H54 (cell line): ENCODE measurements at places on chromosomes 2 and 18.

DNA sequence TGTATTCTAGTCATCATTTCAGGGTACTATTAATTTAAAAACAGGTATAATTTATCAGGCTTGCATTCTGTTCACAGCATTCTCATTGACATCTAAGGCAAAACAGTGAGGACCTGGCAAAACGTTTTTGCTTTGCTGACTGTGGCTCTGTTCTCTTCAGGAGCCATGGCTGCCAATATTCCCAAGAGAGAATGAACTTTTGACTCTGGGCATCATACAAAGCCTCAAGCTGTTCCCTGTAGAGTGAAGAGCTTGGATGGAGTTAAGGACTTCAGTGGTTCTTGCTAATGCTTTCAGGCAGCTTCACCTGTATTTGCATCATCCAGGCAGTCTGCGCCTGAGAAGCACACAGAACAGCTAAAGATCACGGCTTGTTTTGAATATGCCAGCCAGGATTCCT lies 65.9 kb upstream of the CAVIN2 start:
- DNase-seq, result no peak

DNA sequence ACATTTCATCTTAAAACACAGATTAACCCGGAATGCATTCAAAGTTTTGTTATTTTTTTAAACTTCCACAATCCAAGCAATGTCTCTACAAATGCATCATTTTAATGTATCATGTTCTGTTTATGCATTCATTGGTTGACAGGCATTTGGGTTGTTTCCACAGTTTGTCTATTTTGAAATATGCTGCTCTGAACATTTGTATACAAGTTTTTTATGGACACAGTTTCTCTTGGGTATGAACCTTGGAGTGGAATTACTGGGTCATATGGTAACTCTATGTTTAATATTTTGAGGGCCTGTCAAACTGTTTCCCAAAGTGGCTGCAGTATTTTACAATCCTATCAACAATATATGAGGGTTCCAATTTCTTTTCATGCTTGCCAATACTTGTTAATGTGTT lies 57.3 kb downstream of the GULP1 start:
- no peak for DNase-seq

- no peak for DNase-seq
These were observed 64.5 kb upstream of the NPAS2 start for GRCh38 chr2:100755441-100755840.

DNA sequence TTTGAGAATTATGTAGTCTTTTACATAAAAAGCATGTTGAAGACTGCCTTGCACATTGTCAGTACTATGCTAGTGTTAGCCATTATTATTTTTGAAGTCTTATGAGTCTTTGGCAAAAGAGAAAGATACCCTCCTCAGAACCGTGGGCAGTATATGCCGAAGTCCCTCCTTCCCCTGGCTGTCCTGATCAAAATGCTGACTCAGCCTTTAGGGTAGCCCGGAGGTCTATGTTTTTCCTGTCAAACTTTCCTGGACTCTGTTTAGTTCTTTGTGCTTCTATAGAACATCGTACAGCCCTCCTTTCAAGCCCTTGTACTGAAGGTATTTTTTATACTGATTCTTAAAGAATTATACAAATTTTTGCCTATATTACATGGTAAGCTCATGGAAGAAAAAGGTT lies 264.7 kb upstream of the ATP5MC3 start:
- DNase-seq, result no peak

DNA sequence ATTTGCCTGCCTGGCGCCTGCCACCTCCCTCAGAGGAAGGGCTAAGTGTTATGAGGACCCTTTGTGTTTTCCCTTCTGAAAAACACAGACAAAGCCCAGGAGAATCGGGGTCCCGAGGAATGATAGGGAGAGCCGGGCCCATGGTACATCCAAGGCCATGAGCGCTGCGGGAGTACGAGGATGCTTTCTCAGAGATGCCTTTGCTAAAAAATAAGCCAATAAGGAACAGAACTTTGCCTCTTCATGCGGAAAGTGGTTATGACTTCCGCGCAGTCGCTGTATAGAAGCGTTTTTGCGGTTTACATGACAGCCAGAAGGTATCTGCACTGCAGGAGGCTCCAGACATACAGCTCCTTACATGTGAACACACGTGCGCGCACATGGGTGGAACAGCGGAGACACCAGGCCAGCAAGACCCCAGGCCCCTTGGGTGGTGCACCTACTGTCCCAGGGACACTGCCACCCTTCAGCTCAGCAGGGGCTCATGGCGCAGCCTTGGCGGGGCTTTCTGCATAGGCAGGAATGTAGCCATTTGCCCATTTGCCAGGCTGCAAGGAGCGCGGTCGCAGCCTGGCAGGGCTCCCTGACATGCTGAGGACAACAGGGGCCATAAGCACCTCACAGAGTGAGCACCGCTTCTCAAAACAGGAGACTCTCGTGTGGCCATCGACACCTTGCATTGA lies 252.4 kb upstream of the SALL3 start:
- no peak for DNase-seq

DNA sequence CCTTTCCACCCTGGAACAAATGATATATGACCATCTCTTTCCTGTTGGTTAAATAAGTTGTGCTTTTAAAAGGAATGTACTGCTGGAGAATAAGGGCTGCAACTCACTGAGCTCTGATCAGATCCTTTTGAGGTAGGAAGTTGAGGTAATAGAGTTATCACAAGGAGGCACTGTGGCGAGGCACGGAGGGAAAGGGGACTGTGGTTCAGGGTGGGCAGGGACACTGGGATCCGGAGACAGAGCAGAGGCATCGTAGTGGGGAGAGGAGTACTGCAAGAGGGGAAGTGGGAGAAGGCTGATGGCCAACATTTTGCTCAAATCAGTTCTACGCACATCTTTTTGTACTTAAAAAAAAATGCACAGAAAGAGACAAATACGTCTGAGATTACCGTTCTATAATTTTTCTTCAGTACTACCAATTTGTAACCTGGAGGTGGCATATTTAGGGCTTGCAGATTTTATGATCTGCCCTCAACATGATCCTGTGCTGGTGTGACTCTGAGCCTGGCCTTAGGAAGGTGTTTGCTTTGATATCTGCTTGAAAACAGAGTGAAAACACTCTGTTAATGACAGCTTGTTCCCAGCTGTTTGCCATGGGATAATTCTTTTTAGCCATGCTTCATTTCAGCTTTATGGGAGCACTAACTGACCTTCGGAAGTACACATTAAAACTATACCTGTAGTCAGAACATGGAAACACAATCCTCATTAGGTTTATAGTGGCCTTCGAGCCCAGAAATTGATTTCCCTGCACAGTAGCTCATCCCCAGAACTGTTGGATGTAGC lies 168.1 kb downstream of the KCNE4 start:
- no peak for DNase-seq

DNA sequence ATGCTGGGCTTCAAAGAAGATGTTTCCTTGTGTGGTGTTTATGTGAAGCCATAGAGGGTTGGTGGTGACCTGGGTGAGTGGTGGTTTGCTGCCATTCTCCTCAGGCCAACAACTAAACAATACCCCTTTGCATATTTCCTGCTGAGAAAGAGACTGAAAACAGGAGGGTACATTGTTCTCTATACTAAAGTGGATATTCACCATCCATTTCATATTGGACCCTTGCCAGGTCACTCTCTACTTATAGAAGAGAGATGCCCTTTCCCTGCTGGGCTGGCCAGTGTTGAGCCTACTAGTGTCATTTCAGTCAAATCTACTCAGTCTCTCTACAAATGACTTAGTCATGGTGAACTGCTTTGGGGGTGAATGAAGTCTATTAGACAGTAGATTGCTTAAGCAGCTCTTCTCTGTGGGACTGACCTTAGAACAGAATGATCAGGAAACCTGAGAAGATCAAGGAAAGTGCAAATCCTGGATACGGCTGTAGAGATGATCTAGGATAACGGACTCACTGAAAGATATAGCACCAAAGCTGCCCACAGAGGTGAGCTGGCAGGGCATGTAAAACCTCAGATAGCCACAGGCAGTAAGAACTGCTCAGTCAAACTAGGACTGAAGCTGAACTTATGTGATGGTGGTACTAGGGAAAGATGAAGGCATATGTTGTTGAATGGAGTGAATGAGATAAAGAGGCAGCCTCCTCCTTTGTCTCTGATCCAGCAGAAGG lies 154.9 kb downstream of the MYO3B start:
- DNase-seq, result no peak

DNA sequence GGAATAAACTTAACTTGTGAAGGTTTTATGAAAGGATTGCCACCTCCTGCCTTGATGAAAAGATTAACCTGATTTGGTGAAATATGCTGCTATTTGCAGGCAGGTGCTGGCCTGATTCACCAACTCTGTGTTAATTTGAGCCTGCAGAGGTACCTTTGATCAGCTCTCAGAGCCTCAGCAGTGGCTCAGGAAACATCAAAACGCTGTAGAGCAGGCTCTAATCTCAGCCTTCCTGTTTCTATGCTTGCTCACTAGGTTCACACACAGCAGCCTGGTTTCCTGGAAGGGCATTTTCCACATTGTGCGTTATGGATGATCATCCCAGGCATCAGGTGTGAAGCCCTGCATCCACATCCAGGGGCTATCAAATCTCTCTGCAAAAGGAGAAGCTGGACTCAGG lies 16.9 kb downstream of the TGIF1 start:
- no peak for DNase-seq

DNA sequence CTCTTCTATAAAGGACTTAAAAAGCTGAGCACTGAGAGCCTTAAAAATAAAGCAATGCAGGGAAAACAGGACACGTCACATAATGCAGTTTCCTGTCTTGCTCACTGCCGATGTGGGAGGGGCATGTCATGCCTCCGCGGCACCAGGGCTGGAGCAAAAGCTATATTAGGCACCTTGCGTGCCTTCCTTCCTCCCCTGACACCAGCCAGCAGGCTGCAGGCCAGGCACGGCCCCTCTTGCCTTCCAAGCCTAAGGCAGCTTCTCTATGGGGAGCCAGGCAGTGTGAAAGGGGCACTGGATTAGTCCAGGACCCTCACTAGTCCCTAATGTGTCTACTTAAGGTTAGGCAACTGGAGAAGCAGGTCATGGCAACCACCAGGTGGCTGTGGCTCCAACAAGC lies 26.3 kb downstream of the MRPL35 start:
- DNase-seq, result no peak

DNA sequence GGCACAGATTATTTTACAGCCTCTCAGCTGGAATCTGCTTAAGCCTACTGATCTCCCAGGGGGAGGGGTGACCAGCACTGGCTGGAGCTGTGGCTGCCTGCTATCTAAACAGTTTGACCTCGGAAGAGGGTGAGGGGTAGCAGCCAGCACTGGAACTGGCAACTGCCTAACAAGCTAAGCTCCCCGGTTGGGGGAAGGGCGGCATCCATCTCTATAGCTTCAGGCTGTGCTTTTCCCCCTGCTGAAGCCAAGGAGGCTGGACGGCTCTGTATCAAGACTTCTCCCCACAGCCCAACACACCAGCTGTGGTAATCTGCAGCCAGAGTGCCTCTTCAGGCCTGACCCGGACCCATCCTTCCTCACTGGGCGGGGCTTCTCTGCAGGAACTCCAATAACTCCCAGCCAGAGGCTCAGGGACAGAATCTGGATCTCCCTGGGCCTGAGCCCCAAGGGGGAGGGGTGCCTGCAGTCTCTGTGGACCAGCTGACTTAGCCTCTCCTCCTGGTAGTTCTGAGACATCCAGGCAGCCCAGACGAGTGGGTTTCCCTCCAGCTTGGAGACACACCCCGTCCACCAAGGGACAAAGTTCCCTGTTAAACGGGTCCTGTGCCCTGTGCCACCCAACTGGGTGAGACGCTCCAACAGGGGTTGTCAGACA lies 560.2 kb downstream of the LRP1B start:
- no peak for DNase-seq

GRCh38 chr2:112314856-112315255 lies 39.5 kb downstream of the ZC3H6 start:
- DNase-seq, result no peak

DNA sequence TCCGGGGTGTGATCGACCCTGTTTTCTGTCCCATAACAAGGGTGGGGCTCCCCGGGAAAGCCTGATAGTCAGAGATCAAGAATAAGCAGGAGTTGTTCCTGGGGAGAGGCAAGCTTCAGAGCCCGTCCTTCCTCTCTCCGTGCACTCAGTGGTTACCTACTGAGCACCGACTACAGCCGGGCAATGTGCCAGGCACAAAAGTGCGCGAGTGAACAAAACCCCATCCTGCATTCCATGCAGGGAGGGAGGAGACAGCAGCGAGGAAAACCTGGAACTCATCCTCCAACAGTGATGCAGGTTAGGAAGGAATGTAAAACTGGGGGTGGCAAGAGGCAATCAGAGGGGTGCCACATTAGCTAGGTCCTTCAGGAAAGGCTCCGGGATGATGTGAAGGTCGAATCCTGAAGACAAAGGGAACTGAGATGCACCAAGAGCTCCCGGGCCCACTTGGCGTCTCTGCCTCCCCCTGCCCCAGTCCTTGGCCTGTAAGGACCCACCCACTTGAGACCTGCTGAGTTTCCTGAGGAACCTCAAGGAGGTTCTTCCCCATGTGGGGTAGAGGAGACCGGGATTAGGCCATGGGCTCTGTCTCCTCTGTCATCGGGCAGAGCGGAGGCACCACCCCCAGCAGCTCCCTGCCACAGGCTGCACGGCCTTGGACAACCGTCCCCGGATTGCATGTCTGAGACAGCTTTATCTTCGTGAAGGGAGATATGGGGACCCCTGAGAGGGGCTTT lies 198.2 kb downstream of the NDUFA10 start:
- DNase-seq, result no peak

- no peak for DNase-seq
These were observed 83.8 kb upstream of the SNTG2 start for GRCh38 chr2:866887-867286.

- no peak for DNase-seq
These were observed 11.9 kb downstream of the CLK1 start for GRCh38 chr2:200852605-200853004.

- no peak for DNase-seq
These were observed 376.5 kb downstream of the ALK start for GRCh38 chr2:29544917-29545316.

DNA sequence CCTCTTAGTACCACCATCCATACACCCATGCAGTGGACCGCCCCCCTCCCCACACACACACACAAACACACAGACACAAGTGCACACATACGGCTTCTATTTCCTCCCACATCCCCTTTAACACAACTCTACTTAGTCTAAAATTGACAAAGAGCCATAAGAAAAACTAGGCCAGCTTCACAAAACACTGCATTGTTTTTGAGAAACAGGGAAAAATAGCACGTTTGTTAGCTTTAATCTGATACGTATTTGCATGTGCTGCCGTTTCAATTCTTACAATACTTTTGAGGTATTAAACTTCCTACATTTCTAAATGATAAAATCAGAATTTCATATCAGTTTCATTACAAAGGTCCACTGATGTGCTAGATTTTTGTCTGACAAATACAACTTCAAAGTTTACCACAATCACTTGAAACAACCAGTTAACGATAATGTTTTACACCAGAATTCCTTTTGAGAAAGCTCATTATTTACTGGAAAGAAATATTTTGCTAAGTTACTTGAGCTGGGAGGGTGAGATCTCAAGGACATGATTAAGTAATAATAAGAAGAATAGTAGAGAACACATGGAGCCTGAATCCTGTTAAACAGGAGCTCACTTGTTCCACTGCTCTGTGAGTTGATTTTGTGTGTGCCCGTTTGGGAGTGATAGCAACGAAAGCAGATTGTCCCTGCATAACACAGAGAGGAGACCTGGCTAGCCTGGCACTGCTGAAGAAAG lies 74.5 kb downstream of the MOGAT1 start:
- DNase-seq, result no peak

- no peak for DNase-seq
These were observed 108.8 kb upstream of the PPP1CB start for GRCh38 chr2:28642796-28643195.

- no peak for DNase-seq
These were observed 89.1 kb upstream of the NOSTRIN start for GRCh38 chr2:168713325-168713724.
